NCI-H1417 treated with DMSO at 0.1 percent for 48 hours (cell line): ENCODE measurements at places on chromosomes 1 and 21.

DNA sequence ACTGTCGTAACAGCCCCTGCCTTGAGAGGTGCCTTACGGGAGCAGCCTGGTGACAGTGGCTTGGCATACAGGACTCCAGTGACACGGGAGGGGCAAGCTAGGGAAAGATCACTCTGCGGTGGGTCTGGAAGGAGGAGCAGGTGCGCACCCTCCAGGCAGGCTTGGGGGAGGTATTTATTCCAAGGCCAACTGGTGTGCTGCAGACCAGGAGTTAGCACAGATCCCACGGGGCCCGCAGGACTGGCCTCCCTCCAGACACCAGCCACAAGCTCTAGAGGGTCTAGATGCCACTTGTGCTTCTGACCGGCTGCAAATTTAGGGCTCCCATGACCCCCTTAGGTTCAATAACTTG lies 22.1 kb downstream of the PSEN2 start:
- DNase-seq: no peak

DNA sequence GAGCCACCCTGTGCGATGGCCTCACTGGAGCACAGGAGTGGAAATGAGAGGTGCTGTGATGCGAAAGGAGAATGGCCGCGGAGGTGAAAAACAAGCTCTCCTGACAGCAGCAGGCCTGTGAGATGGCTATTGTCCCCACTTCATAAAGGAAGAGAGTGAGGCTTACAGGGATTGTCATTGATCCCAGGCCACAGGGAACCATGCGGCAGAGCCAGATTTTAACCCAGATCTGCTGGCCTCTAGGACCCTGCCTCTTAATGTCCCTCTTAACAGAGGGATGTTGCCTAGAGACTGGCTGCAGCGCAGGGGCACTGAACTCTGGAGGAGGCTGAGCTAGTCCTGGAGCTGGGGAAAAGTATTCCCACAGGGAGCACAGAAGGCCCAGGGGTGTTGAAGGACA lies 3.1 kb upstream of the SYTL1 start:
- no peak for DNase-seq

GRCh38 chr1:218217040-218217439 lies 68.1 kb upstream of the RRP15 start:
- no peak for DNase-seq

GRCh38 chr1:71956613-71957285 lies 325.6 kb downstream of the NEGR1 start:
- DNase-seq: no peak

GRCh38 chr1:88891318-88891950 lies at the start of gene GTF2B:
GTF2B (minus strand) TSS chr1:88891567; CDS start chr1:88891499, 68 bp downstream.
- DNase-seq: peak; percentile 75
